RCC 7860 (cell line): ENCODE measurements at places on chromosomes 1 and 21.

- DNase-seq, result peak; percentile 24
Observed at GRCh38 chr1:113325022-113325421, 65.3 kb upstream of the MAGI3 start.

DNA sequence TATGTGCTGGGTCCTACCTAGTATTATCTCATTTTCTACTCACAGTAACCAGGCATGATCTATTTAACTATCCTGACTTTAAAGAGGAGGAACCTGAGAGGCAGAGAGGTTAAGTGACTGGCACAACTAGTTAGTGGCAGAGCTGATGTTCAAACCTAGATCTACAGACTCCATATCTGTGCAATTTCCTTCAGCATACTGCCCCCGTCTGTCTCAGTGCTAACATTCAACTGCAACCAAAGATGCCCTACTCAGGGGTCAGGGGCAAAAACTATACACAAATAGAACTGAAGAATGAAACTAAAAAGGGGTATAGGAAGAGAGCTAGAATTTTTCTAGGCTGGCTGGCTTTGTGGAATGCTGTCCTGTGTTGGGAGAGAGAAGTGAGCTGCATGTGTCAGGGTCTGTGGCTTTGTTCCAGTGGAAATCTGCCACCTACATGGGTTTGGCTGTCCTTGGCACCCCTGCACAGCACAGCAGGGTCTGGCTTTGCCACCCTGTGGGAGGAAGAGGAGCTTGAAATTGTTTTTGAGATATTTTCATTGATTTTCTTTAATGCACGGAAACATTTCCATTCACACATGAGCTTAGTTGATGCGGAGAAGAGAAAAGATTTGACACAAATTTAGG is 368.5 kb downstream of the RPS6KC1 start:
- no peak for DNase-seq

- DNase-seq, result no peak
Observed at GRCh38 chr1:1274299-1274930, 761 bp upstream of the UBE2J2 start.

GRCh38 chr1:41404308-41404761 is 43.1 kb downstream of the FOXO6 start:
- peak; percentile 46 for DNase-seq

GRCh38 chr1:15261155-15262002 is 14.4 kb downstream of the FHAD1 start:
- DNase-seq, result peak; percentile 66

GRCh38 chr1:149962736-149963135 is 26.1 kb upstream of the MTMR11 start:
- no peak for DNase-seq

GRCh38 chr1:6425658-6426057 is 1.1 kb downstream of the ESPN start:
- no peak for DNase-seq
